ENCODE measurements at places on chromosomes 6 and 20.

- no peak for DNase-seq
These were observed 1.7 kb upstream of the CST4 start for GRCh38 chr20:23690581-23690980.

- DNase-seq = no peak
These were observed 95.4 kb upstream of the NKX2-2 start for GRCh38 chr20:21609221-21609620.

DNA sequence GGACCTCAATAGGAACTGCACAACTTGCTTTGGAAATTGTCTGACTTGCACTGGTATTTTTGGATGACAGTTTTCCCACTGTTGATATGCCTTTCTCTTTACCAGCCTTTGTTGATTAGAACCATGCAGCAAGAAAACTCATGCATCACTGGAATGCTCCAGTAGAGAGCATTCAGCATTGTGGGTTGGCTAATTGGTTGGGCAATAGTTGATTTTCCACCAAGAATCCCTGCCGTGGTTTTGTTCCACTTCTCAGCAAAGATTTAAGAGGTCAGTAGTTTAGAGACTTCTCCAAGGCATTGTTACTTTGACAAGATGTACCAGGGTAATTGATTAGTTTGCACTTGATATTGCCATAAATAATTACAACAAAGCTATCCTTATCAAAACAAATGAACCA lies 260.0 kb downstream of the DHX35 start:
- no peak for DNase-seq

DNA sequence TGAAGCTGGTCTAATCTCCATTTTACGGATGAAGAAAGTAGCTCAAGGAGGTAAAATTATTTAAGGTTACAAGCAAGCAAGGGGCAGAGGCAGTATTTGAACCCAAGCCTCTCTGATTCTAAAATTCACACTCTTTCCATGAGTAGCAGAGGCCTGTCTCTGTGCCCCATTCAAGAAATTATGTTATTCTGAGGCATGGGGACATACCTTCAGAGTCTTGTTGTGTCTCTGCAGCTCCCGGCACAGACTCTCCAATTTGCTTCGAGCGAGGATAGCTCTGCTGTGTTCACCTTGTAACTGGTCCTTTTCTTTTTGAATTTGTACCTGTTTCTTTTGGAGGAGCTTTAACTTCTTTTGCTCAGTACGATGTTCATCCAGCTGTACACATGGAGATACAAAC lies 21.5 kb downstream of the TXLNB start:
- no peak for DNase-seq

DNA sequence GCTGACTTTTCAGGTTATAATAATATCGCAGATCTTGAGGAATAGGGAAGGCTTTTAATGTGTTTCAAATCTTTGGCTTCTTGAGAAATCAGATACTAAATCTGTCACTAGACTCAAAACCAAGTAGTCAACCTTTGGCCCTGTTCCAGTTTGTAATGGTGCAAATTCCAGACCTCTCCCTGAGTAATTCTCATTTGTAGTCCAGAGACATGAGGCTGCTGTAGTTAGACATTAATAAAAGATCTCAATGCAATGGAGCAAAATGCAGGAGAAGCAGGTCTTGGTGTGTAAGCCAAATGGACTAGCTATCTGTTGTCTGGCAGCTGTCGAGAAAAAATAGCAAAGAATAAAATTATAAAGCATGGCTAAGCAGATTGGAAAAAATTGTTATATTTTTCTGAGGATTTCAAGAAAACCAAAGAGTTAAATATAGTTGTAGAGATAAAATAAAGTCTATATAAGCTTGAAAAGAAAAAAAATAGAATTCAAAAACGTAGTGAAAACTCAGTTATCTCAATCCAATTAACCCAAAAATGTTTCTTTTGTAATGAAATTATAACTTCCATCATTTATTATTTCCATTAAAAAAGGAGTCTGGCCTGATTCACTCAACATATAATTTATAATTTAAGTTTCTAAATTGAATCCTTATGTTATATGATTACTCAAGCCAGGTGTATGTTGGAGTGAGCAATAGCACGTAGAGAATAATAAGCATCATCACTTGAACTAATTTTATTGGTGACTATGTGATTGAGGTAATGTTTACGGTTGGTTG lies 161.5 kb upstream of the ADGRB3 start:
- DNase-seq = peak; percentile 82

DNA sequence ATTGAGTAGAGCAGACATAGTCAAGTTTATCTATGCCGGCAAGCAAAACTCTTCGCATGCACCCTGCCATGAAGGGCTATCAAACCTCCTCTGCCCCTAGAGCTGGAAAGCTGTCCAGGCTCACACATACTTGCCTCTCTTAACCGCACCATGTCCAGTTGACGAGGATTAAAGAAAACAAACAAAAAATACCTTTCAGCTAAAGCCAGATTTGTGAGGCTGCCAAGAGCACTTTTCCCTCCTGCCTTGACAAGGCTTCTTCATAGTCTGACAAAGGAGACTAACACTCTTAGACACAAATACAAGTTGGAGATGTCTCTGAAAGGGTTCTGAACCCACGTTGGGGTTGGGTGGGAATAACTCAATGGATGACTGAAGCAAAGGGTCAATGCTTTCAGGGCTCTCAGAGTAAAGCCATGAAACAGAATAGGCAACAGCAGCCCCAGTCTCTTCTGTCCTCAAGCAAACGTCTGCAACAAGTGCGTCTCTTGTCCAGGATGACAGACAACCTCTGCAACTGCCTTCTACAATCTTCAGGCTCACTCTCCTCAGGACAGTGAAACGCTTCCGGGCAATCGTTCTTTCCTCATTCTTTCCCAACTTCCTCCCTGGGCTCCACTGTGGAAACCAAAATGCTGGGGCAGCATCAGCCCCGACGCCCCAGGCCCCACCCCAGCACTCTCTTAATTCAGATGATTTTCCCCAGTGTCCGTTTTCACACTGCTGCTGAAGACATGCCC lies 57.8 kb downstream of the AGPAT4 start:
- DNase-seq = no peak

- DNase-seq = no peak
These were observed 17.6 kb upstream of the SIRPG start for GRCh38 chr20:1674990-1675780.

DNA sequence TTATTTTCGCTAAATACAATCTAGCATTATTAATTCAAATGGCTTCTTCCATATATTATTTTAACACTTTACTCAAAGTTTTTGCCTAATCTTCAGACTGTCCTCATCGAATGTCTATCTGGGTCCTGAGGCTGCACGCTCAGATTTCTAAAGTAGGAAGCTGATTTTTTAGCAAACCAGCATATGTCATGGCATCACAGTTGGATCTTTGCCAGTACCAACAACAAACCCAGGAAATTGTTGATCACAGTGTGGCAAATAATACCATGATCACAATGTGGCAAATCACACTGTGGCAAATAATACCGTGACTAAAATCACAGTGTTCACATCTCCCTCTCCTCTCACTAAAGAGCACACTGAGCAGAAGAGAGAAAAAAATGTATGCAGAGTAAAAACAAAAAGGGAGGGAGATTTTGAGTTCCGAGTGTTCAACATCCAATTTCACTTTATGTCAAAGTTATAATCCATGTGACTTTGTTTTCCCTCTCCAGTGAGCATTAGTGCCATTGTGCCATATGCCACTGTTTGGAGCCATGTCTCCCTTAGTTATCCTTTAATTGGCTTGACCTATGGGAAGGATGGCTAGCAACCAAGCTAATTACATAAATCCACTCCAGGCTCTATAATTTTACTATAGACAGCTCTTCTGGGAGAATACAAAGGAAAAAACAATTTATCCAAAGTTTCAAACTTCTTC lies 1059.6 kb downstream of the HACE1 start:
- no peak for DNase-seq

DNA sequence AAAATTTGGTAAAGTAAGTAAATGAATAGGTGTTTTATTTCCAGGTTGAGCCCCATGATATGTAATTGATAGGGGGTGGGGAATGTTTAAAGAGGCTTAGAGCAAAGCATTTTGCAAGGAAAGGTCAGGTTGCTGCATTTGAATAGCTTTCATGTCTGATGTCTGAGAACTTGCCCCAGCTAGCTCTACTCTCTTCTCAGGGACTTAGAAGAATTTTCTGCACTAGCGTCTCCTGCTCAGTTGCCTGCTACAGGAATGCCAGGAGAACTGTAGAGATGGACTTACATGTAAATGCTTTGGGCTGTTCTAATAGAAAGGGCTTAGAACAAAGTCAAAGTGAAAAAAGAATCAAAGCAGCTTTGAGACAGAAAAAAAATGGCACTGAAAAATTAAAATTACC lies 35.5 kb downstream of the TRMT6 start:
- DNase-seq = no peak

- DNase-seq = no peak
These were observed 360.7 kb upstream of the FLRT3 start for GRCh38 chr20:14698125-14698524.

- DNase-seq = no peak
These were observed 110.1 kb downstream of the KIF13A start for GRCh38 chr6:17877196-17877894.

GRCh38 chr6:3228771-3229565 lies 1.5 kb upstream of the TUBB2B start:
- peak; percentile 29 for DNase-seq

- DNase-seq = no peak
These were observed 43.9 kb downstream of the ATXN1 start for GRCh38 chr6:16717275-16717942.

GRCh38 chr6:56403745-56404144 lies 156.4 kb upstream of the COL21A1 start:
- no peak for DNase-seq

- no peak for DNase-seq
These were observed 57.9 kb downstream of the ISM1 start for GRCh38 chr20:13278812-13279570.

DNA sequence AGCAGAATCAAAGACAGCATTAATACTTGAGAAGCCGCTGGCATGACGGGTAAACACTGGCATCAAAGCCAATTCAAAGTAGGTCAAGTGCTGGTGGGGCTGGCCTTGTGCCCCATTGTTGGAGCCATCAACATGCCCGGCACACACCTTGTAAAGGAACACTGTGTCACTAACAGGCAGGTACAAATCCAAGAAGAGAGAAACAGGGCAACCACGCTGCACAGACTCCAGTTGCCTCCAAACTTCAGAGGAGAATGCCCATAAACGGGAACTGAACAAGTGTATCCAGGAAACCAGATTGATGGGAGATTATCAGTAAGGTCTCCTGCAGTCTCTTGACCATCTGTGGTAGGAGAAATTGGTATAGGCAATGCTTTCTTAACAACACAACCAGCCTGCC lies 127.0 kb upstream of the STXBP5 start:
- DNase-seq = no peak

DNA sequence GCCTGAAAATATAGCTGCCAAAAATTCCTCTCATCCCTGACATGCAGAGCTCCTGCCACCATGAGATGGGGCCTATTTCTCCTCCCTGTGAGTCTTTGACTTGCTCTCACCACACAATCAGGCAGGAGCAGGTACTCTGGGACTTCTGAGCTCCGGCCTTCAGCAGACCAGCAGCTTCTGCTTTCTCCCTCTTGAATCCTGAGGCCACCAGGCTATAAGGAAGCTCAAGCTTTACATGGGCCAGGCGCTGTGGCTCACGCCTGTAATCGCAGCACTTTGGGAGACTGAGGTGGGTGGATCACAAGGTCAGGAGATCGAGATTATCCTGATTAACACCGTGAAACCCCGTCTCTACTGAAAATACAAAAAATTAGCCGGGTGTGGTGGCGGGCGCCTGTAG lies 238.7 kb upstream of the RREB1 start:
- no peak for DNase-seq

DNA sequence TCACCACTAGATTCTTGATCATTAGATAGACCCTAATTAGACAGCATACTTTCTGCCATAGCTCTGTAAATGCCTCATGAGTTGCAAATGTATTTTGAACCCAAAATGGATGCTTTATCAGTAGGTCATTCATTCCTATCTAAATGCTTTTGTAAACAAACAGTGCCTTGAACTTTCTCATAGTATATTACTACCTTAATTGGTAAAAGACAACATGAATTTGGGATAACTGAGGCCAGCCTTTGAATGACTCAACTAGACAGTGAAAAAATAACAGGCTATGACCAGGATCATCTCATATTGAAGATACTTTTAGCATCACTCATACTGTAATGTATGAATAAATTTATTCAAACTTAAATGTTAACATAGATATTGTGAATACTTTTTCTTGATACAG lies 37.0 kb upstream of the PRL start:
- no peak for DNase-seq

DNA sequence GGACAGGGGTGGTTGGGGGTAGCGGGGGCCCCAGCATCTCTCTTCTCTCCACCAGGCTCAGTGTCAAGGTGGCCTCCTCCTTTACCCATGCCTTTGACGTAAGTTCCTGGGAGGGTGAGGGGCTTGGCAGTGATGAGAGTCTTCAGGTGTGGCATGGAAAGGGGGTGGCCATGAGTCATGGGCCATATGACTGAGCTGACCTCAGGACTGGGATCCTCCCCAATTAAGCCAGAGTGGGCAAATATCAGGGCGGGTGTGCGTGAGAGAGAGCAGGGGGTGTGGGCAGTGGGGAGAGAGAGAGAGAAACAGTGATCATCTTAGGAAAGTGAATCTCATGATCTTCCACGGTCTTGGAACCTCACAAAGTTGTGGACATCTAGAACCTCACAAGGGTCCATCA lies 8.2 kb upstream of the BPIFB4 start:
- no peak for DNase-seq

- DNase-seq = no peak
These were observed 45.6 kb upstream of the SGK1 start for GRCh38 chr6:134363323-134364039.

DNA sequence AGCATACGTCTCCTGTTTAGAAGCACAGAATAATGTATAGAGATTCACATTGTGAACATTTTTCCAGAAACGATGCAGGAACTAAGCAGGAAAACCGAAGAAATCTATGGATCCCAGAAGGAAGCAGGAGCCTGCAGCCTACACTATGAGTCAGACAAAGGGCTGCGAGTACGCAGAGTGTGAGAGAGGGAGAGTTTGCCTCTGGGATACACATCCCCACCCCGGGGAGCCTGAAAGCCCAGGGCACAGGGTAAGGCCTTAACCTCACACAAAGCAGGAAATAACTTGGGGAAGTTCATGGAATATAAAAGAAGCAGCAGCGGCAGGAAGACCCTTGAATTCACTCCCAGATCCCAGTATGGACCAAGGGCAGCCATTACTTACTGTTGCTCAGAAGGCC lies 842.1 kb upstream of the MANEA start:
- DNase-seq = no peak

DNA sequence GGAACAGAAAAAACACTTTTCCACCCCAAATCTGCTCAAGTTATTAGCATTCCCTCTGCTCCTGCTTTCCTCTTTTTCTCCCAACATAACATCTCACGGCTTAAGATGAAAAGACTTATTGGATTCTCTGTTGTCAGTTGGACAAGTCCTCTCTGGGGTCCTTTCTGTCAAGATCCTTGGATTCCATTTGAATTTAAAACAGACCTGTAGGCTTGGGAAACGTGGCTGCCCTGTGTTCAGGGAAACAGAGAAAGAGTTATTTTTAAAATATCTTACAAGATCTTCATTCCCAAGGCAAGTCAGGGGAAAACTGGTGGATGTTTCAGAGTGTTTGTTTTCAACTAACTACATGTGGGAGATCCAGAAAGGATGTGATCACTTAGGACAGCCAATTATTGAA lies 322.9 kb downstream of the SAMD5 start:
- no peak for DNase-seq

GRCh38 chr6:144468709-144469108 lies 183.6 kb downstream of the UTRN start:
- DNase-seq = no peak

Data from BE2C (cell line).